ENCODE measurements at places on chromosomes 2 and 18. TPM values are rescaled to one million over a fixed set of nuclear protein-coding genes. Genes with fewer than 3 reads are reported as not detected.

MLPH gene
- 0.81 TPM for total RNA-seq

AQP12B gene
- not detected for total RNA-seq

KIAA1328 gene
- total RNA-seq = 2.8 TPM

ERMN gene
- total RNA-seq = not detected

CROCC2 gene
- not detected for total RNA-seq

CD302 gene
- 11.6 TPM for total RNA-seq

LYPD6 gene
- total RNA-seq = 15.9 TPM

THUMPD2 gene
- total RNA-seq = 11.3 TPM

TOGARAM2 gene
- 0.13 TPM for total RNA-seq

RBKS gene
- 1.2 TPM for total RNA-seq

CHRNG gene
- total RNA-seq = not detected
